ENCODE measurements at places on chromosomes 5 and 9.

DNA sequence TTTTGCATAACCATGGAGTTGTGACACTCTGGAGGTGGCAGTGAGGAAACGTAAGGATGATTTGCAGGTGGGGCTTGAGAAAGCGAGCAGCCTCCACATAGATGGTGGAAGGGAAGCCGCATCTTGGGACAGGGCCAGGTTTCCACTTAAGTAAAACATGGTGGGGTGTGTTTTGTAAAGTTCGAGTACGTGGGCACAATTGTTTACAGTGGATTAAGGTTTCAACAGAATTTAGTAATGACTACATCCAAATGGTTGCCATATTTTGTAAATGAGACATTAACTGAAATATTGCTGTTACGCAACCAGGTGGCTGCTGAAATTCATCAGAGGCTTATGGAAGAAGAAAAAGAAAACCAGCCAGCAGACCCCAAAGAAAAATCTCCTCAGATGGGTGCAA, 85.4 kb upstream of the IL7R start:
- peak; percentile 47 for DNase-seq

- DNase-seq = no peak
Measured at GRCh38 chr9:36902861-36903524, 131.1 kb downstream of the PAX5 start.

DNA sequence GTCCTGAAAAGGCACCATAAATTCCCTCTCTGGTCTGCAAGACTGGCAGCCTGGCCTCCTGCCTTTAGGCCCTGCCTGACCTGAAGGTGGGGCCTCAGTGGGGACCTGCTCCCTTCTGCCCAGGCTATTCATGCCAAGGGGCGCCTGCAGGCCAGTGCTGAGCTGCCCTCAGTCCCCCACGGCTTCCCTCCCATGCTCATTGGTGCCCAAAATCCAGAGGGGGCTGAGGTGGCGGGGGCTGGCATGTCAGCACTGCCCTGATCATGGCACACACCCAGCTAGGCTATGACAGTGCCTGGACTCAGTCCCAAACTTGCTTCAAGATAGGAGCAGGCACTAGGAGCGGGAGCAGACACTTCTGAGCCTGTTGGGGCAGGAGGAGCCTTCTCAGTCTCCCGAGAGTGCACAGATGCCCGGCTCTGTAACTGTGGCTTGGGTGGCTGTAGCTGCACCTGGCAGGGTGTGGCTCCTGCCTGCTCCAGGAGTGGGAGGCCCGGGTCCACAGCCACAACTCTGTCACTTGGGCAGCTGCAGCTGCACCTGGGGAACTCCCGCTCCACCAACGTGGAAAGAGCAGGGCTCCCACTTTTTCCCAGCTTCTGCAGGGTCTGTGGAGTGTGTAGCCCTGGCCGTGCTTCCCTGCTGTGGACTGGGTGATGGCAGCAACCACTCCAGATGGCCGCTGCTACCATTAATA, 49.0 kb downstream of the NDUFAF2 start:
- no peak for DNase-seq

DNA sequence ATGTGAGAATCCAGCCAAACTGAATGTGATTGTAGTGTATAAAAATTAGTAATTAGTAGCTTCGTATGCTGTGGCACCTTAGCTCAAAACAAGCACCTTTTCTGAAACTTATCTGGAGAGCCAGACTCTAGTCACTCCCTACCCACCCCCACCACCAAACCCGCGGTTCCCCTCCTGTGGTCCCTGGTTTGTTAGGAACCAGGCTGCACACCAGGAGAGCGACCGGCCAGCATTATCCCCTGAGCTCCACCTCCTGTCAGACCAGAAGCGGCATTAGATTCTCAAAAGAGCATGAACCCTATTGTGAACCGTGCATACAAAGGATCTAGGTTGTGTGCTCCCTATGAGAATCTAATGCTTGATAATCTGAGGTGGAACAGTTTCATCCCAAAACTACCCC, 498.6 kb downstream of the CHSY3 start:
- DNase-seq = no peak

DNA sequence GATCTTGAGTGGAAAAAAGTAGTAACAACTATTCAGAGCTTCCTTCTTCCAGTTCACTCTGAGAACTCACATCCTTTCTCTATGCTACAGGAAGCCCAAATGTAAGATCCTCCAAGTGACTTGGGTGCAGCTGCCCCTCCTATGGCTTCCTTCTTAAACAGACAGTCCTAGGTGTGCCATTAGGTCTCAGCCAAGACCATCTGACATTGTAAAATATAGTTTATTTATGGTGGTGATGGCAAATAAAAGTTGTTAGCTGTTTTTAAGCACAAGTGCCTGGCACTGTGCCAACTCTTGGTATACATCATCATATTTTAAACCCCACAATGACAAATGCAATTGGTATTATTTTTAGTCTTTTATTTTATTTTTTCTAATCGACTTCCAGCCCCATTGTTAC, 58.1 kb downstream of the TMEM252 start:
- no peak for DNase-seq

GRCh38 chr9:77879437-77879943, 152.1 kb downstream of the GNAQ start:
- DNase-seq = no peak

- DNase-seq = peak; percentile 70
Measured at GRCh38 chr9:33139421-33140228, 27.5 kb downstream of the B4GALT1 start.

GRCh38 chr5:131392466-131393095, 128.7 kb downstream of the CDC42SE2 start:
- DNase-seq = no peak

DNA sequence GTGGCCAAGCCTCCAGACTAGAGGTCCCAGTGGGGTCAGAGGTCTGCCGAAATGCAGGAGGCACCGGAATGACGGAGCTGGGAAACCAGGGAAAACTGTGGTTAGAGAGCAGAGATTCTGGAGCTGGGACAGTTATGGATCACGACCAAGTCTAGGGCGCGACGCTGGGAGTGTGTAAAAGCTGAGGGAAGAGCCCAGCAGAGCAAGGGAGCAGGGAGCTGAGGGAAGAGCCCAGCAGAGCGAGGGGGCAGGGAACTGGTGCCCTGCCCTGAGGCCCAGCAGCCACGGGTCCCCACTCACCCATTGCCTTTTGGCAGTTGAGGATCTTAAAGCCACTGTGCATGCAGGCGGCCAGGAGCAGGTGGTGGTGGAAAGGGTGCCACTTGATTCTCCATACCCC, 12.5 kb downstream of the MRPL41 start:
- DNase-seq = no peak

DNA sequence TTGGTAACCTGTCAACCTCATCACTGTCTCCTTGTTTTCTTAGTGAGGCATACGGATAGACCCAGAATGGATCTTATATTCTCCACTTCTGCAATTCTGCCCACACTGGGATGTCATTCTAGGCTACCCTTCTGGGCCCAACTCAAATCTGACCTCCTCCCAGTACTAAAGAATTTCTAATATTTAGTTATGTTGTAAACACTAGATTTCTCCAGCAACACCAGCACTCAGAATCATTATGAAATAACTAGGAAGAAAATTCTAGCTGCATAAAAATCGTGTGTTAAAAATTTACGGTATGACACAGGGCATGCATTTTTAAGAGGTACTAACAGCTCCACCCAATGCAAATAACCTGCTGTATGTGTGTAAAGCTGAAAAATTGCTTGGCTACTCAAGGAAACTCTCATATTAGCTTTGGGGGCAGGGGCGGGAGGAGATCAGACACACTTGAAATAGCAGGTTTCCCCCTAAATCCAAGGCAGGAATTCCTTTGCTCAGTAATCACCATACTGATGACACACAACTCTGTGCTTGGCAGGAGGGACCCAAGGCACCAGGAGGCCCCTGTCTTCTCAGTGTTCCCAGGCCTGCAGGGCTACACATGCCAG, 27.3 kb downstream of the MACROH2A1 start:
- no peak for DNase-seq

GRCh38 chr5:72618708-72619107, 111.5 kb upstream of the ZNF366 start:
- DNase-seq = no peak

DNA sequence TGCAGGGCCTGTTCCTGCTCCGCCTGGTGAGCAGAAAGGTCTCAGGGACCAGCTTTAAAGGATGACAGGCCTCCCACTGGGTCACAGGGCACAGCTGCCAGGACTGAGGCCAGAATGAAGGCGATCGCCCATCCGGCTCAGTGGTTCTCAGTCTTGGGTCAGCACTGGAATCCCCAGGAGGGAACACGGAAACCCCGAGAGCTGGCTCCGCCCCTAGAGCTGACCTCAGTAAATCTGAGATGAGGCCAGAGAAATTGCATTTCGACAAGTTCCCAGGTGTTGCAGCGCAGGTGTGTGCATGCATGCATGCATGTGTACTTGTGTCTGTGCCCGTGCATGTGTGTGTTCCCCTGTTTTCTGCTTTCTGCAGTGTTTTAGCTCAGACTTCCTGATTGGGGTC, 47.2 kb upstream of the KCNMB1 start:
- DNase-seq = no peak
